ENCODE measurements at places on chromosomes 1 and 21. TPM values are rescaled to one million over a fixed set of nuclear protein-coding genes. Genes with fewer than 3 reads are reported as not detected.

DNA sequence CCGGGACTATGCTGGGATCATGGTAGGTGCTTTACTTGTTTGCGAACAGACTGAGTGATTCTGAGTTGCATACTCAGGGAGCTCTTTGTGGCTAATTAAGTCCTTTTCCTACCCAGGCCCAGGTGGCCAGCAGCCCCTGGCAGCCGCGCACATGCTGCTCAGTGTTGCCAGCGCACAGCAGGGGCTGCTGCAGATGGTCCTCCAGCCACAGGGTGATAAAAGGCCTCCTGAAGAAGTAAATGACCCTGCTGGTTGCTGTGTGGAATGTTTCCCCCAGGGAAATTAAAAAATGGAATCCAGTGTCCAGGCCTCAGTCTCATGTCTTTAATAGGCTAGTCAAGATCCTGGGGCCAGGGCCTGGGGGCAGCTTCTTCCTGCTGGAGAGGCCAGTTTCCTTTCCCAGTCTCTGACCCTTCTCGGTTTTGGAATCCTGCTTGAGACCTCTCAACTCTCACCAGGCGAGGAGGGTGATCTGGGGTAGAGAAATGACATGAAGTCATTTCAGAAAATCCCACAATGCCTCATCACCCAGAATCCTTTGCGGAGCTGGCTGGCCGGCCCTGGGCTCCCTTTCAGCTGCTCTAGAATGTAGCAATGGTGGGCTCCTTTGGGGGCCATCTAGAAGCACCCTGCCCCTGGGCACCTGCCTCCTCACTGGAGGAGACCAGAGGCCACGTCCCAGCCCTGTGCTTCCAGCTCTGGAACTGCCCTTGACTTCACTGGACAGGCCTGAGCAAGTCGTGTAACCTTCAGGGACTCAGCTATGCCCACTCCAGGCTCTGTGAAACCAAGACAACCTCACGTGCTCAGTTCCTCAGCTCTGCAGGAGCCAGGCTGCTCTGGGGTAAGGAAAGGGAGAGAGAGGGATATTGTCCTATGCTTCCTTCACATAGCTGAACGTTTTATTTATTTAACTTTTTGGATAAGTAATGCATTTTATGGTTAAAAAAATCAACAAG is 131.4 kb downstream of the MRPS6 start:
- DNase-seq = no peak

- no peak for DNase-seq
Measured at GRCh38 chr1:154736841-154737240, 128.9 kb upstream of the ADAR start.

The AADACL3 gene
- polyA plus RNA-seq = not detected

DNA sequence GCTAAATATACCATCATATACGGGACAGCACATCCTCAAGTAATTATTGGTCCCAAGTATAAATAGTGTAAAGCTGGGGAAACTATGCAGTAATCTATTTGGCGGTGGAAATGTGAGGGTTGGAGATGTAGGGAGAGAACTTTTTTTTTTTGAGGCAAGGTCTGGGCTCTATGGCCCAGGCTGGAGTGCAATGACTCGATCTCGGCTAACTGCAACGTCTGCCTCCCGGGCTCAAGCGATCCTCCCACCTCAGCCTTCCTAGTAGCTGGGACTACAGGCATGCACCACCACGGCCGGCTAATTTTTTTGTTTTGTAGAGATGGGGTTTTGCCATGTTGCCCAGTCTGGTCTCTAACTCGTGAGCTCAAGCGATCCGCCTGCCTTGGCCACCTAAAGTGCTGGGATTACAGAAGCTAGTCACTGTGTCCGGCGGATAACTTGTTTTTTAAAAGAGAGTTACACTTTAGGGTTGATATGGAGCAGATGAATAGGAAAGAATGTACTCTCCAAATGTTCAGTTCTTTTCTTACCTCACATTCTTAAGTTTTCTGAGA is 1.9 kb downstream of the IFT25 start:
- DNase-seq = no peak

- DNase-seq = peak; percentile 22
Measured at GRCh38 chr1:159790237-159790917, 9.6 kb downstream of the DUSP23 start.

- DNase-seq = peak; percentile 23
Measured at GRCh38 chr1:107529511-107530149, 388.8 kb downstream of the NTNG1 start.

The TAS1R1 gene
- polyA plus RNA-seq = 0.06 TPM

GRCh38 chr1:28129150-28129549 is 40.7 kb upstream of the EYA3 start:
- no peak for DNase-seq

The CLIC4 gene
- 185 TPM for polyA plus RNA-seq

GRCh38 chr1:245645406-245645805 is 490.6 kb downstream of the KIF26B start:
- DNase-seq = no peak

DNA sequence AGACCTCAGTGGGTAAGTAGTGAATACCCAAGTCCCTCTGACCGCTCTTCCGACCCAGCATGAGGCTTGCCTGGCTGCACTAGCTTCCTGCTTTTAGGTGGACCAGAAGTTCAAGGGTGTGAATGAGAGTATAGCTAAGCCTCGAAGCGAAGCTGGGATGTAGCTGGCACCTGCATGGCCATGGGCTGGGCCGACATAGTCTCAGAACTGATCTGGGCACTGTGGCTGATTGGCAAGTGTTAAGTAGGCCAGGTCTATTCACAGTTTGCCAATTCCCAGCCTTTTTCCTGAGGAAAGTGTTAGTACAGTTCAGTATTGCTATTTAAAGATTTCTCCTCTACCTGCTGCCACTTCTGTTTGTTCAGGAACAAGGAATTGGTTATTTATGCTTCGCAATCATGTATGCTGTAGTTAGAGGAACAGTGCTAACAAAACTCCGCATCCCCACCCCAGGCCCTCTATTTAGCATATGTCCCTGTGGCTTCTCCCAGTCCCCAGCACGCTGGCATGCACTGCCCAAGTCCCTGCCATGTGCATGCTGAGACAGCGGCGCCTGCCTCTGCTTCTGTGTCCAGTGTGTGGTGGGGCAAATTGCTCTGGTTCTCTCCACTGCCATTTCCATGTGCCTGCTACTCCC is 16.3 kb downstream of the SPATA46 start:
- DNase-seq = no peak

DNA sequence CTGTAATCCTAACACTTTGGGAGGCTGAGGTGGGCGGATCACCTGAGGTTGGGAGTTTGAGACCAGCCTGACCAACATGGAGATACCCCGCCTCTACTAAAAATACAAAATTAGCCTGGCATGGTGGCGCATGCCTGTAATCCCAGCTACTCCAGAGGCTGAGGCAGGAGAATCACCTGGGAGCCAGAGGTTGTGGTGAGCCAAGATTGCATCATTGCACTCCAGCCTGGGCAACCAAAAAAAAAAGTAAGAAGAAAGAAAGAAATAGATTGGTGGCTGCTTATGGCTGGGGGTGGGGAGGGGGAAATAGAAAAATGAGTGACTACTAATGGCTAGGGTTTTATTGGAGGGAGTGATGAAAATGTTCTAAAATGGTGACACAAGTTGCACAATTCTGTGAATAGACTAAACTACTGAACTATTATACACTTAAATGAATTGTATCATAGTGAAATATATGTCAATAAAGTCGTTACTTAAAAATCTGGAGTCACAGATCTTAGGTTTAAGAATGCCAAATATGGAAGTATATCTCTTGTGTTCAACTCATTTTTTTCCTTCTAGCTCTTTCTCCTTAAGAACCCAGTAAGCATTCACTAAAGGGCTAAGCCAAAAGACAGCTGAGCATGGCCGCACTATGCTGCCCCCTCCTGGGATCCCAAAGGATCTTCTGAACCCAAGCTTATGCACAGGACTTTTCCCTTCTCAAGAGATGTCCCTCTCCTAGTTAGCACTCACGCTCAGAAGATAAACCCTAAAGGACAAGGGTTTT is 3.2 kb upstream of the NPL start:
- peak; percentile 32 for DNase-seq

DNA sequence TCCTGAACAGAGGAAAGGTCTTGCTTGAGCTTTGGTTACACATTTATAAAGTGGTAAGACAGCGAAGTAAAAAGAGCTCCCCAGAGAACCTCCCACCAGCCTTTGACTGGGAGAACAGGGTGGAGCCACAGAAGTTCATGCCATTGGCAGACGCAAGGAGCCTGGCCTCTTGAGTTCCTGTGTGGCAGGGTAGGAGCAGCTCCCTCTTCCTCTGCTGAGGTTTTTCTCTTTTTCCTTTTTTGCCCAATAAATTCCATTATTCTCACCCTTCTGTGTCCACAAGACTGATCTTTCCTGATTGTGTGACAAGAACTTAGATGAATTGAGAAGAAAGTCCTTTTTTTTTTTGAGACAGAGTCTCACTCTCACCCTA is 4.3 kb downstream of the THEM4 start:
- no peak for DNase-seq

GRCh38 chr1:157975228-157975950 is 18.1 kb upstream of the KIRREL1 start:
- DNase-seq = no peak

The FBXO2 gene
- 2.0 TPM for polyA plus RNA-seq

- peak; percentile 85 for DNase-seq
Measured at GRCh38 chr1:148388260-148389026, 94.7 kb downstream of the PPIAL4G start.

- no peak for DNase-seq
Measured at GRCh38 chr1:1284221-1285101, 4.2 kb downstream of the SCNN1D start.

The GIPC2 gene
- 20.7 TPM for polyA plus RNA-seq

- no peak for DNase-seq
Measured at GRCh38 chr1:239805851-239806772, 285.6 kb upstream of the FMN2 start.

- DNase-seq = no peak
Measured at GRCh38 chr1:109383854-109384253, 13.9 kb downstream of the SORT1 start.

DNA sequence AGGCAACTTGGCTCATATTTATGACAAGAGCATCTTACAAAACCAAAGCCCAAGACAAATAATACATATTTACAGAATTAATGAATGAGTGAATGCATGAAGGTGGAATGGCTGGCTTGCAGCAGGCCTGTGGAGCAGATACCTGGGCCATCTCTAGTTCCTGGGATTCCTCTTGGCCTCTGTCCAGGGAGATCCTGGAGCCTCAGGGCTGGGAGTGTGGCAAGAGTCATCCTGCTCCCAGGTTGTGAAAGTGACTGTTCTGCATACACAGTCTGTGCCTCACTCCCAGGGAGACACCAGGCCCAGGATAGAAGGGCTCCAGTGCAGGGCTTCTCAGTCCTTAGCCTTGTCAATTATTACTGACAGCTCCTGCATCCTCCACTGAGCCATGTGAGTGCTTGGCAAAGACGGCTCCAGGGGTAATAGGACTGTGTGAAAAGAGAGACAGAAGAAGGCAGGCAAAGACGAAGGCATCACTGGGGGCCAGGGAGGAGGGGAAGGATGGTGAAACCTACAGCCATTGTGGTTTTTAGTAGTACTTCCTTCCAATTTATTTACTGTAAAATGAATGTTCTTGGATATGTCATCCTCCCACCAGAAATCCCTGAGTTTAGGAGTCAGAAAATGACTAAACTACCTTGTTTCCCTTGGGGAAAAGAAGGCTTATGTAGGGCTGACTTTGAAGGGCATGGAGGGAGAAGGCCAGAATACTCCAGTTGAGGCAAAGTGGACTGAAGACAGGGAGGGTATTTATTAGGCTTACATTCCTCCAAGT is 14.3 kb upstream of the KPRP start:
- DNase-seq = no peak

DNA sequence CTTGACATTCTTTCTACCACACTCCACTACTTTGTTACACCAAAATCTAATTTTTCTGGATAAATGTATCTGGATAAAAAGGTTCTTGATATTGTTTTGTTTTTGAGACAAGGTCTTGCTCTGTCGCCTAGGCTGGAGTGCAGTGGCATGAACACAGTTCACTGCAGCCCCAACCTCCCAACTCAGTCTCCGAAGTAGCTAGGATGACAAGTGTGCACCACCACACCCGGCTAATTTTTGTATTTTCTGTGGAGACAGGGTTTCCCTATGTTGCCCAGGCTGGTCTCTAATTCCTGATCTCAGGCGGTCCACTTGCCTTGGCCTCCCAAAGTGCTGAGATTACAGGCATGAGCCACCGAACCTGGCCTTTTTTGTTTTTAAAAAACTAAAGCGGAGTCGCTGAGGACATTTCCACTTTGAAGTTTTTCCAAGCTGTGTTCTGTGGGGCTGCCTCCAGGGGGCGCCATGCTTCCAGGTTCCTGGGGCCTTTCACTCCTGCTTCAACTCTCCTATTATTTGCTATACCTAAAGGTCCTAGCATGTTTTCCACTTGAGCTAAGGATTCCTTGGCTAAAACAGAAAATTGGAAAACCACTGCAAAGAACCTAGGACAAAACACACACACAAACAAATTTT is 14.1 kb upstream of the NCMAP start:
- no peak for DNase-seq

DNA sequence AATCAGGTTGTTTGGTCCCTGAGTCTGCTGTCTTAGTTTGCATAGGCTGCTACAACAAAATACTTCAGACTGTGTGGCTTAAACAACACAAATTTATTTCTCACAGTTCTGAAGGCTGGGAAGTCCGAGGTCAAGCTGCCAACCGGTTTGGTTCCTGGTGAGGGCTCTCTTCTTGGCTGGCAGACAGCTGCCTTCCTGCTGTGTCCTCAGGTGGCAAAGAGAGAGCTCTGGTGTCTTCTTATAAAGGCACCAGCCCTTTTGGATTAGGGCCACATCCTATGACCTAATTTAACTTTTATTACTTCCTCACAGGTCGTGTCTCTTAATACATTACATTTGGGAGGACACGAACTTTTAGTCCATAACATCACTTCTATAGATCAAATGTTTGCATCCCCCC is 89.6 kb upstream of the CD34 start:
- DNase-seq = no peak

GRCh38 chr1:56584910-56585528 is 5.7 kb upstream of the PLPP3 start:
- peak; percentile 63 for DNase-seq

The RAP1GAP gene
- polyA plus RNA-seq = 16.6 TPM

The WNT2B gene
- 3.4 TPM for polyA plus RNA-seq

DNA sequence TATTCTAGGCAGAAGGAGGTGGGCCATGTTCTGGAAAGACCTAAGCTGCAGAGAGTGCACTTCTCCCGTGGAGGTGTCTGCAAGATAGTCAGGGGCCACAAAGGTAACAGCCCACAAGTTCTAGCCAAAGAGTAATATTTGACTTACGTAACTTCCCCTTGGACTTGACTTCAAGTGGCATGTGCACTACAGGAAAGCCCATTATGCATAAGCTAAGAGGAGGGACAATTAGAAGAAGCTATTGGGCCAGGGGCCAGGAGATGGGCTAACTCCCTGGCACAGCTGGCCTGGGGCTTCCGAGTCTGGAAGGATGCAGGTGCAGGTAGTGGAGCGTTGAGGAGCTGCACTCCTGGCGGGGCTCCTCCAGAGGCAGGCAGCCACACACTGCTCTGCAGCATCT is 58.3 kb downstream of the ERG start:
- no peak for DNase-seq

Data from renal cortex interstitium (tissue), 15 donors.